ENCODE measurements at places on chromosomes 3 and 15. TPM values are rescaled to one million over a fixed set of nuclear protein-coding genes. Genes with fewer than 3 reads are reported as not detected.

DNA sequence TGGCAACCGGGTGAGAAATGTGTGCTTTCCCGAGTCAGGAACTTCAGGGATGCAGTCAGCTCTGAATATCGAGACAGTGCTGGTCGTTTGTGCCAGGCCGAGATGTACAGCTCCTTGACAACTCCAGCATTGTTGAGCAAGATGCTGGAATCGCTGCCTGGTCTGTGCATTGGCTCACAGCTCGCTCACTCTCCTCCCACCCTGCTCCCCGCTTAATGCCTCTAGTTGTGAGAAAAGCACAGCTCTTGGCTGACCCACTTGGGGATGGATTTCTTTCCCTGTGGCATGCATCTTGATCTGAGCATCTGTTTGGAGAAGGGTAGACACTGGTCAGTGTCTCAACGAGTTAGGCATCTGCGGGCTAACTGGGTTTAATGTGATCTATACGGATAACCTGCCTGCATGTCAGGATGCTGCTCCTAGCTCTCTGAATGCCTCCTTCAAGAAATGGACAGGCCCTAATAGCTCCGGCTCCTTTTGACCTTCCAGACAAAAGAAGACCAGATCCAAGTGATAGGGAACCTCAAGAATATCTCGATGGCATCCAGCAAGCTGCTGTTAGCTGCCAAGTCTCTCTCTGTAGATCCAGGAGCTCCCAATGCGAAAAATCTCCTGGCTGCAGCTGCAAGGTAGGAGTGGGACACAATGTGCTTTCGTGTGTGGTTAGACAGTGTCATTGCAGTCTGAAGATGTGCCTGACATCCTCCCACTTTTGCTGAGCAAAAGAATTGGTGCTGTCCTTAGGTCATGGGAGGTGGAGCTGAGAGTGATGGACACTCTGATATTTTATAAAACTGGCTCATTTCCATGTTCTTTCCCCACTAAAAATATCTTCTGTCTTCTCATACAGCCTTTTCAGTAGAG lies 302.2 kb upstream of the TPM1 start:
- no peak for DNase-seq

DNA sequence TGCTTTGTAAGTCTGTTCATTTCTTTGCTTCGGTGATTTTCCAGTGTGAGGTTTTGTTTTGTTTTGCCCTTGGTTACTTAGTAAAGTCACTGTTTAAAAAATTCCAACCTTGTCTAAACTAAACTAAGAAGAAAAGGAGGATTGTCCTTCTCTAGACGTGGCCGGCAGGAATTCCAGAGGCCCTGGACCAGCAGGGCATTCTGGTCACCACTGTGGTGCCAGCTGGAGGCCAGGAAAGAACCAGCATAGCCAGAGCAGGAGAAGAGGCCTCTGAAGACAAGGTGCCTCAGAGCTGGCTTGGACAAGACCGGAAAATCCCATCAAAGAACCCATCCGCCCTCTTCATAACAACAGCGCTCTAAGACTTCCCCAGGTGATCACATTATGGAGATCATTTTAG lies 8.2 kb downstream of the PLOD2 start:
- no peak for DNase-seq

DNA sequence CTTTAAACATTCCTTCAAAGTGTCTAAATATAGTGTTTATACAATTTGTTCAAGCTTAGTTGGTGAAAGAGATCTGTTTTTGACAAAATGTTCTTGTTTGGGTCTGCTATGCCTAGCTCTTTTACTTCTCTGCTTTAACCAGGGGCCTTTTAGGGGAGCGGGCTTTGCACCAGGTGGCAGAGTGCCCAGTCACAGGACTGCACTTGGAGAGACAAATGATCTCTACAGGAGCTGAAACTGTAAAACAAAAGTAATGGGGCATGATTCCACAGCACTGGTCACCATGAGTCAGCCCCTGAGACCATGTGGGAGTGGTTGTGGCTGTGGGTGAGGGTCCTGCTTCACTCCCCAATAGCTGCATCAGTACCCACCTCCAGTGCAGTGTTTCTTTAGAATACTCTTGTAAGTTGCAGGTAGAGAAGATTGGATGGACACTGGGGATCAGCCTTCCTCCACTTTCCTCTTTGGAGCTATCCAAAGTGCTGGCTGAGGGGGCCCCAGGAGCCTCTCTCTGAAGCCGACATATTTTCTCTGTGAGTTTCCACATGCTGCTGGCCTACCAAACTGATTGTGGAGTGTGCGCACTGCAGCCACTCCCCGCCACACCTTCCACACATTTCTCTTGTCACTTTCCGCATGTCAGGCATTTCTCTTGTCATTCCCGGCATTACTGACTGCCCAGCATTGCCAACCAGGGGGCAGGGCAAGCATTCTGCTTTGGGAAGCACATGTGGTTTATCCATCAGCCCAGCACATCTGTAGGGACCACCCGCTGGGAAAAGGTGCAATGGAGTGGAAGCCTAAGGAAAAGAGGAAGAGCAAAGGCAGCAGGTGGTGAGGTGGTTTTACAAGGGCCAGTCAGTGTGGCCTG lies 110.0 kb downstream of the EPHB1 start:
- DNase-seq: no peak

Gene BTBD1
- polyA plus RNA-seq: 70.7 TPM

Gene RASGRF1
- polyA plus RNA-seq: 0.21 TPM

Gene RMDN3
- polyA plus RNA-seq: 39.2 TPM

Gene CRABP1
- 55.2 TPM for polyA plus RNA-seq

Gene GXYLT2
- 11.1 TPM for polyA plus RNA-seq

Gene IL17RD
- 45.2 TPM for polyA plus RNA-seq

Gene ZNF35
- polyA plus RNA-seq: 11.5 TPM

Gene SEC22A
- polyA plus RNA-seq: 27.0 TPM

Gene AMT
- 39.2 TPM for polyA plus RNA-seq
